ENCODE measurements at places on chromosomes 1 and 21.

GRCh38 chr1:204044448-204044847 lies 28.5 kb upstream of the SOX13 start:
- DNase-seq, result no peak

DNA sequence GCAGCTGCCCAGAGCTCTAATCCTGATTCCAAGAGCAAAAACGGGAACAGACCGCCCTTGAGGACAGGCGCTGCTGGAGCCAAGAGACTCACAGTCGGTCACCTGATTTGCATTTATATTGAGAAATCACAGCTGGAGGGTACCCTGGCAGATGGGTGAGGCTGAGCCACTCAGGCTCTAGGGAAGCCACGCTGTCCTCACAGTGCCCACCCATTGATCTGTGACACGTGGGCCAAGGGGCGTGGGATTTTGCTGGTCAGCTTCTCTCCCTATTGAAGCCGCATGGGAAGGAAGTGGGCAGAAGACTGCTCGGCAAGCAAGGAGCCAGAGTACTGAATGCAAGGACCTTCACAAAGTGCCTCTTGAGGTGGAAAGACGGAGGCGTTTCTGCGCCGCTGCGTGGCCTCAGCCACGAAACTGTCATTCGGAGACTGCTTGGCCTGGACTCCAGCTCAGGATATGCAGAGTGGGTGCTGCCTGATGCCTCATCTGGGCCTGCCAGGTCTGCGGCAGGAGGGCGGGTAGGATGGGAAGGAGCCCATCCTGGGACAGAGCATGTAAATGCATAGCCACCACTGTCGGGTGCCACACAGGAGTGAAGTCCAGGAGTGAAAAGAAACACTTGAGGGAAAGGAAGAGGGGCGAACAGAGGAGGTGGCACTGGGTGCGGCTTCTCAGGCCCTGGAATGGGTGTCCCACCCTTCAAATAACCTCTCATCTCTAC lies 139.8 kb downstream of the PGBD5 start:
- DNase-seq, result peak; percentile 66

DNA sequence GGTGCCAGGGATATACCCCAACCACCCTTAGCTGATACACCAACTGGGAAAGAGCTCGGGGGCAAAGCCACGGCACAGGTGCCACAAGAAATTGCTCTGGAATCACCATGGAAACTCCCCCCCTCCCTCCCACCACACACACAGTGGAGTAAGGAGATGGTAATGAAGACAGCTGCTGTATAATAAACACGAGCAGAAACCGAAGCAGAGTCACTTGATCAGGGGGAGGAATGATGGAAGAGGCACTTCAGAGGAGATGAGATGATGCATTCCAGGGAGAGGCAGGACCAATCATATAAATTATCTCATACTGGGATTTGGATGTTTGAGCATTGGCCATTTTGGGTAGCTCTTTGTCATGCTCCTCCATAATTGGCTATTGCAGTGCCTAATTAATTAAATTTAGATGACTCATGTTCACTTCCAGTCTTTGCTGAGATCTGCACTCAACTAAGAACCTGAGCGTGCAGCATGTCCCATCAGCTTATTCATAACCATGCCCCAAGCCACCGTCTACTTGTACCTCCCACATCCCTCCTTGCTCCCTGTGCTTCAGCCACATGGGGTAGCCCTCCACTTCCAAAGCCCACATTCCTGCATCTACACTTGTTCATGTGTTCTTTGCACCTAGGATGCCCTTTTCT lies 189.5 kb downstream of the ZSCAN20 start:
- no peak for DNase-seq

GRCh38 chr1:107169615-107170014 lies 28.8 kb downstream of the NTNG1 start:
- no peak for DNase-seq

DNA sequence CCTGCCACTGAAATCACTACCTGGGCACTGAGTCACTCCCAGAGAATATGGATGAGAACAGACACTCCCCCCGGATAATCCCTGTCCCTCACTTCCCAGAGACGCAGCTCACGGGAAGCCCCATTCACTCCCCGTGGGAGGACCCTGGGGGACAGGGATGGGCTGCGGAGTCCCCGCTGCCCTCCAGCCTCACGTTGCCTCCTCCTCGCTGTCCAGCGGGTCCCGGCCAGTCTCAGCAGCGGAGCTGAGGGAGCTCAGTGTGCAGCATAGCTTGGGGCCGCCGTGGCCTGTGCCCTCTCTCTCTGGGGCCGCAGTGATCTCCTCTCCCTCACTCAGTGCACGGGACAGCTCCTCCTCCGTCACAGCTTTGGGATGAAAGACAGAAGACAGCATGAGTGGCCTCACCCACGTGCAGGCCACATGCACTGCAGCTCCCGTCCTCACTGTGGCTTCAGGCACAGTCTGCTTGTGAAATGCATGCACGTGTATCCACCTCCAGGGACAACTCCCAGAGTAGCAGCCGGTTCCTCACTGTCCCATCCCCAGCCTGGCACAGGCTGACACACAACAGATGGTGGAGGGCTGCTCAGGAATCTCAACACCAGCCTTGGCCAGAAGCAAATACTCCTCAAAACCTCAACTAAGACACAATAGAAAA lies 7.4 kb downstream of the CFAP410 start:
- no peak for DNase-seq

DNA sequence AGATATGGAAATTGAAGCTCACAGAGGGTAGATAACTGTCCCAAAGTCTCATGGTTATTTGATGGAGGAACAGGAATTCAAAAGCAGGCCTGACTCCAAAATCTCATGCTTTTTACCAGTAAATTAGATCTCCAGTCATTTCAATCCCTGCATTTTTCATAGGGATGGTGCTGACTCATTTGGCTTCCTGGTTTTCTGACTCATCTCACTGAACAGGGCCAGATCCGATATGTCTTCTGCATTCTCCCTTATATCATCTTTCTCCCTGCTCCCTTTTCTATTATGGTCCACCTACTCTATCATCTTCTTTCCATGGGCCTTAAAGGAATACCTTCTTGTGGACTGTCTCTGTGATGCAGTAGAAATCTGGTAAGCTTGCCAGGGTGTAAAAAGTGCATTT lies 187.2 kb downstream of the FGGY start:
- DNase-seq, result no peak

- no peak for DNase-seq
Observed at GRCh38 chr1:15433471-15433870, 4.8 kb upstream of the CTRC start.

DNA sequence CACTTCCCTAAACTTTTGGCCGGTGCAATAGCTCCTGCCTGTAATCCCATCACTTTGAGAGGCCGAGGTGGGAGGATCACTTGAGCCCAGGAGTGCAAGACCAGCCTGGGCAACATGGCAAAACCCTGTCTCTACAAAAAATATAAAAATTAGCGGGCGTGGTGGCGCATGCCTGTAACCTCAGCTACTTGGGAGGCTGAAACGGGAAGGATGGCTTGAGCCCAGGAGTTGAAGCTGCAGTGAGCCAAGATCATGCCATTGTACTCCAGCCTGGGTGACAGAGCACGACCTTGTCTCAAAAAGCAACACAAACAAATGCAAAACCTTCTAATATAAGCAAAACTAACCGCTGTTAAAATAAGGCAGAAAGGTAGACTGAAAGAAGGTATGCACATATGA lies 25.9 kb downstream of the TMEM51 start:
- no peak for DNase-seq

- no peak for DNase-seq
Observed at GRCh38 chr1:8213136-8213535, 104.8 kb upstream of the SLC45A1 start.

GRCh38 chr1:85325920-85326319 lies 49.5 kb upstream of the BCL10 start:
- DNase-seq, result no peak

- no peak for DNase-seq
Observed at GRCh38 chr1:225763716-225764548, 13.7 kb upstream of the SRP9 start.

DNA sequence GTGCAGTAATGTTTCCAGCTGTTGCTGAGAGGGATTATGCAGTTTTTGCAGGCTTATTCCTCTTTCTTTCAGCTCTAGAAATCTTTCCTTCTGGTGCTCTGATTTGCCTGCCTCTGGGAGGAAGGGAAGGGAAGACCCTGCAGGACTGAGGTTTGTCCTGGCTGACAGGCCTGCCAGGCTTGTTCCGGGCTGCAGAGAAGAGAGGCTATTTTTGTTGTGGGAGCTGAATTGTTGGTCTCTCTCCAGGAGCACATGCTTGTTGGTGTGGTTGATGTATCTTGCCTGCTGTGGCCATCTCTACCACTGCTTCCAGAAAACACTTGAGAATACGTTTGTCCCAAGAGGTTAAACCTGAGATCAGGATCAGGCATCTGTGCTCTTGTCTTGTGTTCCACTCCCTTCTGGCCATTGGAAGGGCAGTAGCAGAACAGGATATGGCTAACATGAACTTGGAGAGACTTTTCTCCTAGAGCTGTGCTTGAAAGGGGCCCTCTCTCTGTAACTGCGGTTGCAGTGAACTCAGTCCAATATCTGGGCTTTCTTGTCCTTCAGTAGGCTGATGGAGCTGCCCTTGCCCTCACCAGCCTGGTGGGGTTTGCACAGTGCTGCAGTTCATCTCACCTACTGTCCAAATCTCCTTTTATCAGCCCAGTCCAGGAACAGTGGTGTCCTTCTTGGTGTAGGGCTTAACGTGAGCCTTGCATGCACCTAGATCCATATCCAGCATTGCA lies 21.5 kb upstream of the SLC25A34 start:
- no peak for DNase-seq

- DNase-seq, result no peak
Observed at GRCh38 chr1:239617259-239617658, 230.9 kb downstream of the CHRM3 start.

DNA sequence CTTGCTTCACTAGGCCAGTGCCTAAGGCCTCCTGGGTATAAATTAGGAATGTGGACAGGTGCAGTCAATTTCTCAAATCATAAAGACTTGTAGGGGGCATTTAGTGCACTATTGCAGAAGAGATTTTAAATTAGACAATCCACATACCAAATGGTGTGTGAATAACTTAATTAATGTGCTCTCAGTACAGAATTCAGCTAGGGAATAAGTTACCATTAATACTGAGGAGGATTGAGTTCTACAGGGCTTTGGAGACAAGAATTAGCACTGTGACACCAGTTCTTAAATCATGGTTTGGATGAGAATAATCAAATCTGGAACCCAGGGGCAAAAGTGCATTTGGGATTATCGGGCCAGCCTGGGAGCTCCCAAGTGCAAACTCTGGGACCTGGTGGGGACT lies 1.7 kb downstream of the SYPL2 start:
- DNase-seq, result no peak

- no peak for DNase-seq
Observed at GRCh38 chr1:71026093-71026492, 21.5 kb downstream of the PTGER3 start.

DNA sequence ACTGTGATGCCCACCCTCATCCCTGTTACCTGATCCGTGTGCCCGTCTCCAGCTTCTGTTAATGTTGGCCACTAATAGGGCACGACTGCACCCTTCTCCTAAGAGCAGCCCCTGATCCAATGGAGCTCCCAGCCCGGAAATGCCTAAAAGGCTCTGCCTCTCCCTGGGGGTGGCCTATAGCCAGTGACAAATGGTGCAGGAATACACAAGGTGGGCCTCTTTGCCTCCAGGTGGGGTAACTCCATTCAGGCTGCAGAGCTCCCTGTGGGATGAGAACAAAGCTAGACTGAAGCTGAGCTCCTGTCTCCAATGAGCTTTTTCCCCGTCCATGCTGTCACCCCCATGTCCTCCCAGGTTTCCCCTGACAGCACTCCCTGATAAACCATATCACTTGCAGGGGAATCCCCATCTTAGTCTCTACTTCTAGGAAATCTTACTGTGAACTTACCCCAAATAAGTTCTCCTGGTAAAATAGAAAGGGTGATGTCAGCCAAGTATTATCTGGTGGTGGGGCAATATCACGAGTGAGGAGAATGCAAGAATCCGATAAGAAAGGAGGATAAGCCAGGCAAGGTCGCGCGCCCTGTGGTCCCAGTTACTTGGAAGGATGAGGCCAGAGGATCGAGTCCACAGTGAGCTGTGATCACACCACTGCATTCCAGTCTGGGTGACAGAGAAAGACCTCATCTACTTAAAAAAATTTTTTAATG lies 18.6 kb downstream of the S100A7A start:
- no peak for DNase-seq

DNA sequence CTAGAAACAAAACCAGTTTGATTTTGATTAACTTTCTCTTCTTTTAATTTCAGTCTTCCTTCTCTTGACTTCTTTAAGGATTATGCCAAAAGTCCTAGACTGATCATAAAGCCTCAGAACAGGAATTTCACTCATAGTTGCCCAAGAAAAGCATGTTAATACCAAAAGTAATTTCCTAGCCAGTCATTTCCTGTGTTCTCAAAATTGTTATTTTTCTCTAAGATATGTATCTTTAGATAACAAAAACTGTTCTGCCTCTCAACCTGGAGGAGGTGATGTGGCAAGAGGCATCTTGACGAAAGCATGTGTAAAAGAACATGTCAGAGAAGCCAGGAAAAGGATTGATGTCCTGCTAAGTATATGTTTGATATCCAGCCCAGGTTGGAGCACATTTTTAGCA lies 78.0 kb upstream of the IPO9 start:
- no peak for DNase-seq

GRCh38 chr1:116538544-116538943 lies 32.3 kb downstream of the CD58 start:
- no peak for DNase-seq

GRCh38 chr1:59917026-59917784 lies 9.4 kb downstream of the CYP2J2 start:
- no peak for DNase-seq

- no peak for DNase-seq
Observed at GRCh38 chr1:43687301-43688108, 19.8 kb upstream of the ST3GAL3 start.
